ENCODE measurements at places on chromosomes 3 and 15.
A peak's percentile ranks its signal among the peaks of the same experiment; 100 is the strongest.

GRCh38 chr3:71285086-71285485, 298.4 kb downstream of the FOXP1 start:
- DNase-seq: no peak

GRCh38 chr15:77546050-77546501, 86.6 kb downstream of the LINGO1 start:
- no peak for DNase-seq

- DNase-seq: peak; percentile 21
Observed at GRCh38 chr3:40476478-40477470, at the start of gene ZNF619. Gene ZNF619, plus strand, starts transcription at chr3:40477122. Its CDS starts 858 bp downstream, at chr3:40477980.

DNA sequence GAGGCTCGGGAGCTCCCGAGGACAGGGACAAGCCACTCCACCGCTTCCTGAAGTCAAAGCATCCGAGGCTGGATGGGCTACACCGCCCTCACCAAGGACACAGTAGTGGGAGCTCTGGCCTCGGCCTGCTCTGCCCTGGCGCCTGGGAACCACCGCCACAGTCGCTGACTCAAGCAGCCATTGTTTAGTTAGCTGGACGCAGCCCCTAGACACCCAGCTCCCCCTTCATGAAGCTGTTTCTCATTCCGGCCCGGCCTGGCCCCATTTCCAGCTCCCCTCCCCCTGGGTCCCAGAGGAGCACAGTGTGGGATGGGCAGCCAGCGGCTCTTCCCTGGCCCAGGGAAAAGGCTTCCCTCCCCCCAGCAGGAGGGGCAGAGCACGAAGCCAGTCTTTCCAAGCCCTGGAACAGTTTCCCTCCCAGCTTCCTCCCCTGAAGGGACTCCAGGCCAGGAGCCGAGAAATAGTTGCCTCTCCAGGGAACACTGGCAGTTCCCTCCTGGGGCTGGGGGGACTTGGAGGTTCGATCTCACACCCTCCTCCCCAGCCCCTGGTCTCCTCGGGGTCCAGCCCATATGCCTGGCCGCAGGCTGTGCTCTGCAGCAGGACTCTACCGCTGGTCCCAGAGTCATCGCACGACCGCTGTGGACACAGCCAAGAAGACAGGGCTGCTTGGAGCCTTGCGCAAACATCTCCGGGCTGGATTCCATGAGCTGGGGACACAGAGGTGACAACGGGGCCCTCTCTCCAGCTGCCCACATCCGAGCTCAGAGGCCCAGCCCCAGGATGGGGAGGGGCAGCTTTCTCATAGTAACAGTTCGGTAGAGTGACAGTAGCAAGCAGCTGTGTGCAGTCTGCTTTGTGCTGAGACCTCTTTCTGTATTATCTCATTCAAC, 10.0 kb downstream of the PLXND1 start:
- DNase-seq: no peak

- no peak for DNase-seq
Observed at GRCh38 chr3:69944931-69945493, 54.5 kb upstream of the SAMMSON start.

DNA sequence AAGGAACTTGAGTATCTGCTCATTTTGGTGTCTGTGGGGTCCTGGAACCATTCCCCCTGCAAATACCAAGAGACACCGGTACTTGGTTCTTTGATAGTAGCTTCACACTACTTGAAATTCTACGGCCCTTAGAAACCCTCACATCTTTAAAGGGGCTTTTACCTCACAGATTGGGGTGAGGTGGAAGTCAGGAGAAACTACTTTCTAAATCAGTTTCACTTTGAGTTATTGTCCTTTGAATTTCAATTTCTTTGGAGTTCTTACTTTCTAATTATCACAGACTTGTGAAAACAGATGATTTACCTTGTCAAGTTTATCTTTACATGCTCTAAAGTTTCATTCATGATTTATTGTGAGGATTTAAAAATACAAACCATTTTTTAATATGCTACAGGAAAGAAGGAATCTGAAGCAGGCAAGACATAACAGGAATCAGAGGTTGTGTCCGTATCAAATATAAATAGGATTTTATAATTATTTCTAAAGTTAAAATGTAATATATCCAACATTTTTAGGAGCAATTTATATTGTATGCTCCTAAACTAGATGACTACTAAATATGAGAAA, 98.9 kb downstream of the NEDD4 start:
- no peak for DNase-seq

DNA sequence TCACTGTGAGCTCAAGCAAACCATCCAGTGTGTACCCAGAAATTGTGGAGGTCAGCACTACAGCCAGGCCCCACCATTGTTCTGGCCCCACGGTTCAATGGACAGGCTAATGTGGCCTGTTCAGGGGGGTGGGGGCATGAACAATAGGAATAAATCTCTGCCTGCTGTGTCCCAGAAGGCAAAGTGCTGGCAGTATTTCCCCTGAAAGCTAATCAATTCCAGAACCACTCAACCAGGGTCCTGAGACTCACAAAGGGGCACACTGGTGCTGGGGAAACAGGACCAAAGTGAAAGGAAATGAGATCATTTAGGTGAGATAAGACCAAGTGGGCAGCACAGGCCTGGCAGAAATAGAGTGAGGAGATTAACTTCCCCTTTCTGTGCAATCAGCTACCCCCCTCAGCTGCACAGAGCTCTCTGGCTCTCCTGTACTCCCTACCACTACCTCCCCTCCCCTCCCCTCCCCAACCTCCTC, 11.5 kb downstream of the CRYGS start:
- no peak for DNase-seq

- DNase-seq: no peak
Observed at GRCh38 chr3:14858105-14858504, 39.3 kb downstream of the FGD5 start.

DNA sequence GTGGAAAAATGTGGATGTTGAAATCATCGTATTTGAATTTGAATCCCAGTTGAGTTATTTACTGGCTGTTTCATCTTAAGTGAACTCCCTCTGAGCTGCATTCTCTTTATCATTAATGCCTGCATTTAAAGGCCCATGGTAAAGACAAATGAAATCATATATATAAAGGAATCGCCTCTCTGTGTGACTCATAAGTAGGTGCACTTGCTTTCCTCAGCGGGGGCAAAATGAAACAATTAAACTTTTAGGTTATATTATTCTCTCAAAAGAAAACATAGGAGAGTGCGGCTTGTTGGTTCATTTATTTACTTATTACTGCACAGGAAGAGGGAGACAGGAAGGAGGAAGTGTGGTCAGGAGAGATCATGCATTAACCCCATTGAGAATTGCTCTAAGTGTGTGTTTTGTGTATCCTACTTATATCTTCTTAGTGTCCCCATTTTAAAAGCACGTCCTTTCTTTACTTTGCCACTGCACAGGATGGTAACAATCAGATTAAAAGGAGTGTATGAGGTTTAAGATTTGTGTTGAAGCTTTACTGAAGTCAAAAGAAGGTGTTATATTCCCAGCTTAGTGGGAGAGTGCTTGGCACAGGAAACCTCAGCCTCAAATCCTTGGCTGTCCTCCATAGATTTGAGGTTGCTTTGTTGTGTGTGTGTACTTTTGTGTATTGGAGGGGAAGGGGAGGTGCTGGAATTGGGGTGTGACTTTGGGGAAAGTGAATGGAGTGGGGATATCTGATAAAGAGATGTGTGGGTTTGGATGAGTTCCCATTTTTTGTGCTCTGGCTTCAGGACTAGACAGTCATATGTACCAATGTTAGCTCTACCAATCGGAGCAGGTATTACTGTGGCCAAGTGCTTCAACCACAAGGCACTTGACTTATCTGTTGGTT, 595.8 kb upstream of the NR2F2 start:
- DNase-seq: no peak

DNA sequence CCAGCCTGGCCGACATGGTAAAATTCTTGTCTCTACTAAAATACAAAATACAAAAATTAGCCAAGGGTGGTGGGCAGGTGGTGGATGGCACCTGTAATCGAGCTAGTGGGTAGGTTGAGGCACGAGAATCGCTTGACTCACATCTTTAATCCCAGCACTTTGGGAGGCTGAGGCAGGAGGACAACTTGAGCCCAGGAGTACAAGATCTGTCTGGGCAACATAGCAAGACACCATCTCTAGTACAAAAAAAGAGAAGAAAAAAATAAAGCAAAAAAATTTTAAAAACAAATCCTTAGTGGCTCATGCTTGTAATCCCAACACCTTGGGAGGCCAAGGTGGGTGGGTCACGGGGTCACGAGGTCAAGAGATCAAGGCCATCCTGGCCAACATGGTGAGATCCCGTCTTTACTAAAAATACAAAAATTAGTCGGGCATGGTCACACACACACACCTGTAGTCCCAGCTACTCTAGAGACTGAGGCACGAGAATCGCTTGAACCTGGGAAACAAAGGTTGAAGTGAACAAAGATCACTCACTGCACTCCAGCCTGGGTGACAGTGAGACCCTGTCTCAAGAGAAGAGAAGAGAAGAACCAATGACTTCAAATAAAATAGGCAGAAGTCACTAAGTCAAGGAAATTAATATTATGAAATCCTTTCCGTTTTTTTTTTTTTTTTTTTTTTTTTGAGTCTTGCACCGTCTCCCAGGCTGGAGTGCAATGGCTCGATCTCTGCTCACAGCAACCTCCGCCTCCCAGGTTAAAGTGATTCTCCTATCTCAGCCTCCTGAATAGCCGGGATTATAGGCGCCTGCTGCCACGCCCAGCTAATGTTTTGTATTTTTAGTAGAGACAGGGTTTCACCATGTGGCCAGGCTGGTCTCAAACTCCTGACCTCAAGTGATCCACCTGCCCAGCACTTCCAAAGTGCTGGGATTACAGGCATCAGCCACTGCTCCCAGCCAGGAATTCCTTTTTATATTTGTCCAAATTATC, 4.9 kb downstream of the RHOA start:
- no peak for DNase-seq

DNA sequence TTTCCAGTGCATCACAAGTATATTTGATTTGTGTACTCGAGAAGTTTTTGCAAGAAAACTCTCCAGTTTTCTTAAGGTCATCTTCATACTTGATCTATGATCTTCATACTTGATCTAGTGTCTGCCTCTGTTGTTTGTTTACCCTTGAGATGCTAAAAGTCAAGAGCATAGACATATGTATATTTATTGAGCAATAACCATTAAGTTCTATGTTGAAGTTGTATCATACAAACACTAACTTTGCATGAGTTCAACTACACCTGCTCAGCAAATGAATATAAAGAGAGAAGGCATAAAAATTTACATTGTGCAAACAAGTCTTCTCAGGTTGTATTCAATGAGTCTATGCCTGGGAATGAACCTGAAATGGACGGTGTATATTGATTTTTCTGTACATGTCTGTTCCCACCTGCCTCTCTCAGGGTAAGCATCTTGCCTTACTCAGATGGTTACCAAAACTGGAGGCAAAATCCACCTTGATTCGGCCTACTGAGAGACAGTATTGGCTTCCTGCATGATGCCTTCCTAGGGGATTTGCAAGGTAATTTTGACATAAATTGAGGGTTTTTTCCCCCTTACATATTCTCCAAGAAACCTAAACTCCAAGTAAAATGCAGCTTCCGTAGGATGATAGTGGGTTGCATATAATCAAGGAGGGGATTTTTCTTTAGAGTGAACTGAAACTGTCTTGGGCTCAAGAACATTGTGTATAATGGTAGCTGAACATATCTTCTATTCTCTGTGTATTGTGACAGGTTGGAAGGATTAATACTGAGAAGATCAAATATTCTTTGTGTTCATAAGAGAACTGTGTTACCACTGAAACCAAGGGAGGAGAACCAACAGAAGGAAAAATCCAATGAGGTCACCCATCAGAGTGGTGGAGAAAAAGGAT, 110.4 kb downstream of the FILIP1L start:
- peak; percentile 94 for DNase-seq

DNA sequence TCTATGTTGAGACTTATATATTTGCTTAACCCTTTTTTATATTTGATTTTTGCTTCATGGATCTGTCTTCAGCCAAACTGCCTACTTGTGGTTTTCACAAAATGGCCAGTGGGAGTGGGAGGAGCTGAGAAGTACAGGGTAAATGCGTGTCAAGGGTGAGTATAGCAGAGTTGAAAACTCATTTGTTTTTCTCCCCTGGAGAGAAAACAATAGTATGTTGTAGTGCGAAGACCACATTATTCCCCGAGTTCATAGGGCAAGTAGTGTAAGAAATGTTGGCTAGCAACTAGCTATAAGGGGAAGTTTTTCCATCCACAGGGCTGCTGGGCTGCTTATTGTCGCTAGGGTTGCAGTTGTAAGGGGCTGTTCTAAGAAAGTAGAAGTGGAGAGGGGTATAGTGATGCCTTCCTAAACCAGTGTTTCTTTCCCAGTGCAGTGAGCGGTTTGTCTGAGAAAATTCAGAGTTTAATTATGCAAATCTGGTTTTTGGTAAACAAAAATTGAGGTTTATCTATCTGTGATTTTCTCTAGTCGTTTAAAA, 153.8 kb upstream of the AZI2 start:
- no peak for DNase-seq

GRCh38 chr3:48926425-48927392, 8.1 kb downstream of the ARIH2 start:
- no peak for DNase-seq

DNA sequence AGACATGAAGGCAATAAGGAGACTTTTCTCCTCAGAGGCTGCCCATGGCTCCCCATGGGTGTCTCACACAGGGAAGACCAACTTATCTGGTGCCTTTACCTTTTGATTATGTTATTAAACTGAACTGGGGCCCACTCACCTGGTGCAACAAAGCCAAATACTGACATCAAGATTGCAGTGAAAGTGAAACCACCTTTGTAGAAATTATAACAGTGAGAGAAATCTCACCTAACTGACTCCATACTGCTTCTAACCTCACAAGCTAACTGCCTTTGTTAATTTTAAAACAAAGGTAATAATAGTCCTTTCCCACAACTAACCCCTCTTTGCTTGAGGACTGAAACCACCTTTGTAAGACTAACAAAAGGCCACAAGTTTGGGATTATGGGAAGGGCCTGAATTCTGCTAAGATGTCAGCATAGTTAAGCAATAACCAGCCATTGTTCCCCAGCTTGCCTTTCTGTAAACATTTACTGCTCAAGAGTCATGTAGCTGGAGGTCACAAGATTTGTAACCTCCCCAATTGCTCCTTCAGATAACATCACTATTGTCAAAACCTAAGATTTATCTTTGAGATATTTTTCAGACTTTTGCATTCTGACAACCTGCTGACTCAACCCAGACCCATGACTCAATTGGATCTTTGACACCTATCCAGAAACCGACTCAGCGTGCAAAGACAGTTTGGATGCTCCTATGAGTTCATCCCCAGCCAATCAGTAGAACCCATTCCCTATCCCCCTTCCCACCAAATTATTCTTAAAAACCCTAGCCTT, 420.3 kb upstream of the CFAP20DC start:
- no peak for DNase-seq

DNA sequence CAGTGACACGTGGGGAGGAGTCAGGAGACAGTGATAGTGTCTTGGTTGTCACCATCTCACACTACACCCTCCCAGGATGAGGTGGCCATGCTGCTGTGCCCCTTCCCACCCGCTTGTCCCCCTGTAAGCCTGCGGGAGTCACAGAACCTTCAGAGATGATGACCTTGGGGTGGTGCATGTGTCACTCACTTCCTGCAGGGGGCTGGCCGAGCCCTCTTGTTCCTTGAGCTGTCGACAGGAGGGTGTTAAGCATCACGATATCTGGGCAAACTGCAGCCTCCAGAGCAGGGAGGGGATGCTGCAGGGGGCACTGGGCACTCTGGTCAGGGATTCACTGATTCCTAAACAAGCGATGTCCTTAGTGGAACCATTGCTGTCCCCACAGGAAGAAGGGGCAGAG, 27.7 kb downstream of the FAH start:
- no peak for DNase-seq

GRCh38 chr3:132682201-132682600, 22.1 kb downstream of the UBA5 start:
- DNase-seq: no peak

- DNase-seq: no peak
Observed at GRCh38 chr15:49901321-49901720, 217.7 kb downstream of the ATP8B4 start.

GRCh38 chr3:141389703-141390102, 21.4 kb downstream of the ZBTB38 start:
- peak; percentile 43 for DNase-seq
